ENCODE measurements at places on chromosomes 5 and 9. TPM values are rescaled to one million over a fixed set of nuclear protein-coding genes. Genes with fewer than 3 reads are reported as not detected.

The FAM81B gene
- total RNA-seq = not detected

- DNase-seq = no peak
Observed at GRCh38 chr9:136527721-136528710, 17.8 kb downstream of the NOTCH1 start.

- no peak for DNase-seq
Observed at GRCh38 chr9:123002754-123003153, 30.7 kb upstream of the GPR21 start.

The PCDHGA7 gene
- total RNA-seq = 0.71 TPM

The TTC16 gene
- total RNA-seq = not detected

DNA sequence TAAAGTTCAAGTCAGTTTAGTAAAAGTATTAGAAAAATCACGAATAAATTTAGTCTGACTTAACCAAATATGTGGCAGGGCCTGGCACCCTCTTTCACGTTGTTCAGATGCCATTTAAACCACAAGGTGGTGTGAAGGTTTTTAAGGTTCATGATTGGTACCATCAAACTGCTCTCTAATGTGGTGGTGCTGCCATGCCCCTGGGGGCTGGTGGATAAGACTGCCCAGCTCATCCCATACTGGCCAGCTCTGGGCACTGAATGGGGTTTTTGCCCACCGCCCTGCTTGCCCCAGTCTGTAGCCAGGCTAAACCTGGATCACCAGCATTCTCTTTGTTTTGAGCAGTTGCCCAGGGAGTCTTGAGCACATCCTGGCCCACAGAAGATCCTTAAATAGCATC lies 159.3 kb downstream of the GABBR2 start:
- DNase-seq = no peak
